ENCODE measurements at places on chromosomes 3 and 15.

GRCh38 chr3:32501783-32502117 is 902 bp downstream of the CMTM6 start:
- no peak for DNase-seq

DNA sequence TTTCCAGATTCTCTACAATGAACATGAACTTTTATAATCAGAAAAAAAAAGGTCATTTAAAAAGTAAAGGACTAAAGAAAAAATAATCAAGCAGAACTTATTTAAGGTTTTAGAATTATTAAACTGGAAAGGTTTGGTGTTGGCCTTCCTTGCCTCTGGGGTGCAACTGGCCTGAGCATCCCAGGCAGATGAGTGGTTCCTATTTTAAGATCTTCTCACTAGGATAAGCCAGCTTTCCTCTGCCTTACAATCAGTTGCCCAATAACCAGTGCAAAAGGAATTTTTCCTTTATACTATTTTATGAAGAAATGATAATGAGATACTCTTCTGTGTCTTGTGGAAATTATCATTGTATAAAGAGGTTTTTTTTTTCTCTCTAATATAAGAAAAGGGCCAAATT is 56.6 kb downstream of the SEC22A start:
- no peak for DNase-seq

- no peak for DNase-seq
Measured at GRCh38 chr3:123713211-123713610, 128.4 kb upstream of the HACD2 start.

DNA sequence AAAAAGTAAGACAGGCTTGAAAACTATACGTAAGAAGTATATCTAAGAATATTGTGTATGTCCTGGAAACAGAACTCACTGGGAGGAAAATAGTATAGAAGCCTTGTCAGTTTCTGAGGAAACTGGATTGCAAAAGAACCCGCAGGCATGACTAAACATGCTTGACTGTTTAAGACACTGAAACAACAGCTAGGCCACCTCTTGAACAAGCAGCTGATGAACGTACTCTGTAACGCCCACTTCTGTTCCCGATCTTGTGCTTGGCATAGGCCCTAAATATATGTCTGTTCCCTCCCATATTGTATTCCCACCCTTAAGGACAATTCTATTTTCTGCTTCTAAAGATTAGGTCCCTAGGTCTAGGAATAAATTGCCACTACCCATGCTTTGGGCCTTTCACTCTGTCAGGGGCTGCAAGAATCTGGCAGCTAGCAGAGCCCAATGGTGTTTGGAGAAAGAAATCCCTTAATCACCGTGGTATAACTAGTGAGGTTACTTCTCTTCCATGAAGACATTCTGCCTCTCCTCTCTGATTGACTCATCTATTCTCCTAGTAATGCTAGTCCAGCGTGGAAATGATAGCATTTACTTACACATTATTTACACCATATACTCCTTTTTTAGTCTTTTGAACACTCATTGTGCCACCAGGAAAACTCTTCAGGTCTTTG is 46.2 kb downstream of the CD200 start:
- no peak for DNase-seq

DNA sequence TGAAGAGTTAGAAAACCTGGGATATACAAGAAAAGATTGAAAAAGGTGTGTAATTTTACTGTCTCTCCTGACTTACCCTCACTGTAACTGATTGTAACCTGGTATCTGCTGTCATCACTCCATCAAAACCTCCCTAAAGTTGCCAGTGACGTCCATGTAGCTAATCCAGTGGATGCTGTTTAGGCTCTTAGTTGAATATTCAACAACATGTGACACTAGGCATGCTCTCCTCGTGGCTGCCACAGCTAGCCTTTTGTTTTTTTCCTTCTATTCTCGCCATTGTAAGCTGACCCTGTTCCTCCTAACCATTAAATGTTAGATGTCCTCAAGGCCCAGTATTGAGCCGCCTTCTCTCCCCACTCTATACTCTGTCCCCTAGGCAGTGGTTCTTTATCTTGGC is 41.6 kb downstream of the GADL1 start:
- DNase-seq: no peak

DNA sequence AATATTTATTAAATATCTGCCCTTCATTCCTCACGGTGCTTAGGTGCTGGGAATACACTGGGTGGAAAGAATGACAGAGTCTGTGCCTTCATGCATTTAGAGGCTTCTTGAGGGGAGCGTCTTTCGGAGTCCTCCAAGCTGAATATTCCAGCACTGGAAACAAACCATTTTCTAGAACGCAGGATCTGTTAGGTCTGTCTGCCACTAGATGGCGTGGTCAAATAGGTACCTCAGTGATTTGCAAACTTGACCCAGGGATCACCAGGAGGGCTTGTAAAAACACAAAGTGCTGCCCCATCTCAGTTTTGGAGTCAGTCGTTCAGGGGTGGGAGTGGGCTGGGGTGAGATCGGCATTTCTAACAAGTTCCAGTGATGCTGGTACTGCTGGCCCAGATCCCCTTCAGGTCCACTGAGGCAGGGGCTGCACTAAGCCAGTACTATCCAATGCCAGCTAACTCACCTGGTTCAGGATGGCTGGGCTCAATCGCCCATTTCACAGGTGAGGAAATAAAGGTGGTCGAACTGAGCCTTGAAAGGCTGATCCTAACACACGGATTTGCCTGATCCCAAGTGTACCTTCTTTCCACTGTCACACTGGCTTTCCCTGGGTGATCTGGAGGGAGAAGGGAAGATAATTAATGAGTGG is 14.8 kb downstream of the ARNT2 start:
- no peak for DNase-seq

- no peak for DNase-seq
Measured at GRCh38 chr15:99435877-99436541, 129.8 kb upstream of the MEF2A start.

DNA sequence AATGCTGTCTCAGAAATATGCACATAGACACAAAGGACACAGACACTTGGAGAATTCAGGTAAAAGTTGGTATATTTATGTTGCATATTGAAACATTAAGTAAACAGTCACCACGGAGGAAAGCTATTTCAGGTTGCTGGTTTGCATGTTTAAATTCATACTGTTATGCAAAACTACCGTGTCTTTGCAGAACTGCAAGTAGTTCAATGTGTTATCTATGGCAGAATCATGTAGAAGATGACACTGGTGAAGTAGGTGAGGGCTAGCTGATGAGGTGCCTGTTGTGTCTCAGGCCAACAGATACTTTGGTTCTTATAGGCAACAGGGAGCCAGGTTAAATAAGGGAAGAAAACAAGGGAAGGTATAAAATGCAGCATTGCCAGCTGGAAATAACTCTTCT is 511.3 kb downstream of the DIPK2A start:
- no peak for DNase-seq

- DNase-seq: no peak
Measured at GRCh38 chr15:66705277-66706146, 3.5 kb downstream of the SMAD6 start.

GRCh38 chr3:119817583-119818363 is 35.9 kb downstream of the NR1I2 start:
- no peak for DNase-seq

DNA sequence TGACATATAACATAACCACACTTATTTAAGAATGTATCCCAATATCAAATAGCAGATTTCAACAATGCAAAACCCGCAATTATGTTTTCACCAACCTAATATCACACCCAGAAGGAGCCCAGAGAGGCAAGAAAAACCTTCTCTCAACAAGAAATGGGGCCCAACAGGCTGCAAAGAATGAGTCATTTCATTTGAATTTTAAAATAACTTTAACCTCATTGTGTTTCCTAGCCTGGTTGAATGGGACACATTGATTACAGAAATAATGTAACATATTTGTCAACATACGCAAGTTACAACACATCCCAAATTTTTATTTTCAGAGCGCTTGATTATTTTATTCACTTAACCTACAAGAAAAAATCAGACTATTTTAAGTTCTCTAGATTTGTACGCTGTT is 365.1 kb upstream of the SLCO3A1 start:
- DNase-seq: no peak

GRCh38 chr15:56950979-56951378 is 32.5 kb downstream of the TCF12 start:
- DNase-seq: no peak

- DNase-seq: no peak
Measured at GRCh38 chr3:122366379-122366749, 16.7 kb downstream of the MIX23 start.

DNA sequence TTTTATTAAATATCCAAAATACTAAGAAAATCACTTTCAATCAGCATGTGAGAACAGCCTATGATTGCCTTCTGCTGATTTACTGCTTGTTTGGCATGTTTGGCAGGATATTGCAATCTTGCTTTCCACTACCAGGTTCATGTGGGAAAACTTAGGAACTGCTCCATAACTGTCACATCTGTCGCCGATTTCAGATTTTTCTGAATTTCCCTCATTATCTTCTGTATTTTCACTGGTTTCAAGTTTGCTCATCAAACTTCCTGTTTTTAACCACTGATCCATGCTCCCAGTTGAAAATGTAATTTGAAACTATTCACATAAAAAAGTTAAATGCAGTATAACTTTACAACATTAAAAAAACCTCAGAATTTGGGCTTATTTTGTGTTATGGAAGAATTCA is 93.0 kb downstream of the NFKBIZ start:
- DNase-seq: no peak

DNA sequence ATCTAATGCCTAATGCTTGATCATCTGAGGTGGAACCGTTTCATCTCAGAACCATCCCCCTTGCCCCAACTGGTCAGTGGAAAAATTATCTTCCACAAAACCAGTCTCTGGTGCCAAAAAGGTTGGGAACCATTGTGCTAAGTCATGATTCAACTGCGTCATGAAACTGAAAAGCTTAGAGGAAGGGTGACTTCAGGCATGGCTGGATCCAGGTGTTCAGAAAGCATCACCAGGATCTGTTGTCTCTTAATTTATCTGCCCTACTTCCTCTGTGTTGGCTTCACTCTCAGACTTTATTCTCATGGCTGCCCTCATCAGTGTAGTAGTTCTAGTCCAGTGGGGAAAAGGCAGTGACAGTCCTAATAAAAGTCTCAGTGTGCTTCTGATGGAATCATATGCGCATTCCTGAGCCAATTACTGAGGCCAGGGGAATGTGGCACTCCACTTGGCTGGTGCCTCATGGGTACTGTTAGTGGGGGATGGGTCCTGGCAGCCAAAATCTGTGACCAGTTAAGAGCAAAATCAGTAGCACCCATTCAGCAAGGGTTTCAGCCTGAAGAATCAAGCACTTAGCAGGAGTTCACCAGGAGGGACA is 110.3 kb downstream of the WNT5A start:
- no peak for DNase-seq

DNA sequence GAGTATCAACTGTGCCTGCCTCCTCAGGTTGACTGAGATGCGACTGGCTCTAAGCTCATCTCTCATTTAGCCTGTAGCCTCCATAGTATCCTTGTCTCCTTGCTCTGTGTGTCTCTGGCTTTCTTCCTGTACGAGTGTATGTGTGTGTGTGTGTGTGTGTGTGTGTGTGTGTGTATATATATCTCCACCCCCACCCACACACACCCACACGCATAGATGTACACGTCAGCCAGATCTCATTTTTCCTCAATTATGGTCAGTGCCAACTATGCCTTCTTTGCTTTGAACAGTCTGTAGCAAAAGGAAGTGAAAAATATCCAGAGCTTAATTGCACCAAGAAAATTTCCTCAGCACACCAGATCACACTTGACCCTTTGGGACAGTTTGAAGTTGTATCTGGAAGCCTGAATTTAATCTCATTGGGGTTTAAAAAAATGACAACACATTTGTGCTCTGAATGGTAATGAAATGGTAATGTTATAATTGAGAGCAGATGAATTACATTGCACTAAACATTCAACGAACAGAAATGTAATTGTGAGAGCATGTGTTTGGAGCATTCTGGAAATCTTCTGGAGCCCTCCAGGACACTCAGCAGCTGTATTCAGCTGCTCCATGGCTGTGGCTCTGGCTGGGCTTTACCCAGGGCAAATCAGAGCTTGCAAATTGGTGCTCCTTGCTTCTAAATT is 63.6 kb downstream of the RYR3 start:
- DNase-seq: no peak

GRCh38 chr3:78940128-78940527 is 827.7 kb downstream of the ROBO1 start:
- DNase-seq: no peak

Measured in activated CD4-positive, alpha-beta T cell treated with anti-CD3 and anti-CD28 coated beads for 4 hours (primary cell).